ENCODE measurements at places on chromosomes 2 and 18.

GRCh38 chr18:23512641-23513040 lies 9.3 kb downstream of the RMC1 start:
- DNase-seq = no peak

DNA sequence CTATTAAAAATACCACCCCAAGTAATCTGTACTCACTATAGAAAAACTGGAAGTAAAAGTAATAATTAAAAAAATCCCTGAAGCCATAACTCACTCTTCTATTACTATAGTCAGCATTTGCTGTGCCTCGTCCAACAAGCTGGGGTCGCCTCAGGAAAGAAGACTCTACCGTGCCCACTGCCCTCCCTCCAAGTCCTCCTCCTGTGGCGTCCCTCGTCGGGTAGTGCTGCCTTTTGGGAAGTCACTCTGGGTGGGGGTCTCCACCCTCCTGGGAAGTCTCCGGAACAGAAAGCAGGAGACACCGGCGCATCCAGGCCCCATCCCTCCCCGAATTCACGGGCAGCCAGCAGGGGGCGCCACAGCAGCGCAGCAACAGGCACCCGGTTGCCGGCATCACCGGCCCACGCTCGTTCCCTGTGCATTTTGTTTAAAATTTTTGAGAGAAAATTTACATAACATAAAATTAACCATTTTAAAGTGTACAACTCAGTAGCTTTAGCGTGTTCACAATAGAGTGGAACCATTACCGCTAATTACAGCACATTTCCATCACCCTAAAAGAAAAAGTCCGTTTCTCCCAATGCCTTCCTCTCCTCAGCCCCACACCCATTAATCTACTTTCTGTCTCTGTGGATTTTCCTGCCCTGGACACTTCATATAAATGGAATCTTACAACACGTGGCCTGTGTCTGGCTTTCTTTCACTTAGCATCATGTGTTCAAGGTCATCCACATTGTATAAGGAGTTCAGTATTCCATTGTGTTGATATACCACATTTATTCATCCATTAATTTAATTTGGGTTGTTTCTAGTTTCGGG lies 62.2 kb downstream of the ADNP2 start:
- peak; percentile 57 for DNase-seq

DNA sequence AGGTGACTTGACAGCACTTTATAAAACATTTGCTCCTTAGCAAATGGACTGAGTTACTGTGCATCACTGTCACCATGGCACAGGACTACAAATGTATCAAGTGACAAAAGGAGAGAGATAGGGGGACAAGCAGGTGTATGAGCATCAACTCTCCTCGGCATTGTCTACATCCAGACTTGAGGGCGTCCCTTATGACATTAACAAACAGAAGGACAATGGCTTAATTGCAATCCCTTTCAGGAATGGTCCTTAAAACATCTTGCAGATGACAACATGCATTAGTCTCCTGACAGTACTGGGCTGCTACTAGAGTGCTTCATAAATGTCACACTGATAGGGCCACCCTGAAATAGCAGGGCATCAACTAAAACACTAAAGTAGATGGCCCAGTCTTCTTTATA lies 198.8 kb downstream of the PDE1A start:
- DNase-seq = no peak

DNA sequence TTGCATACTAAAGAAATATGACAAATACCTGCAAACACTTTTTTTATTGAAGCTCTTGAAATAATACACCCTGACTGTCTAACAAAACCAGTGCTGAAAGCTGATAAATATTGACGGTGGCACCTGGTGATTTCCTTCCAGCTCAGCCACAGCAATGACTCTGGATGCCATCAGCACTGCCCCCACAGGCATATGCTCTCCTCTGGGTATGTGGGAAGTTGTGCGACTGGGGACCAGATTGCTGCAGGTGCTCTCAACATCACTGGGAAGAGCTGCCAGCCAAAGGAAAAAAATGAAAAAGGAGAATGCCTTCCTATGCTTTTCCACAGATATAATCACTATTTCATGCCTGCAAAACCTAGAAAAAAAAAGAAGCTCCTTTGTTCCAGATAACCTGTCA lies 141.5 kb downstream of the PIGN start:
- no peak for DNase-seq

GRCh38 chr2:21422724-21423522 lies 299.2 kb downstream of the TDRD15 start:
- DNase-seq = no peak

- DNase-seq = no peak
These were observed 90.4 kb downstream of the SCN3A start for GRCh38 chr2:165113414-165113813.

- peak; percentile 15 for DNase-seq
These were observed 55.6 kb upstream of the ACMSD start for GRCh38 chr2:134782792-134783191.

DNA sequence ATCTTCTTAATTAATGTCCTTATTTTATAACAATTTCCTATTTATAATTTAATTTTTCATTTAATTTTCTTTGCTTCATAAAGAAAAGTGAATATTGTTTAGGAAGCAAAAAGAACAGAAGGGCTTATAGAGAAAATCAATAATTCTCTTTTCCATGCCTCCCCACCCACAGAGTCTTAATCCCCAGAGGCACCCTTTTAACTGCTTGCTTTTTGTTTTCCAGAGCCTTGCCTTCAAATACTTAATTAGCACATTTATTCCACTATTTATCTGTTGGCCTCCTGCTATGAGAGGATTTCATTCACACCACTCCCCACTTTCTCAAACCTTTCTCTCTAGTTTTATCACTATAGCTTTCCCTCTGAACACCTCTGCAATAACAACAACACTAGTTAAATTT lies 373.6 kb downstream of the MBD2 start:
- no peak for DNase-seq

GRCh38 chr2:174176898-174177297 lies 71.4 kb downstream of the OLA1 start:
- no peak for DNase-seq

- DNase-seq = no peak
These were observed 270.4 kb upstream of the CCDC68 start for GRCh38 chr18:55229682-55230081.
